HepG2 (cell line): ENCODE measurements at places on chromosomes 1 and 21.
A peak's percentile ranks its signal among the peaks of the same experiment; 100 is the strongest.

DNA sequence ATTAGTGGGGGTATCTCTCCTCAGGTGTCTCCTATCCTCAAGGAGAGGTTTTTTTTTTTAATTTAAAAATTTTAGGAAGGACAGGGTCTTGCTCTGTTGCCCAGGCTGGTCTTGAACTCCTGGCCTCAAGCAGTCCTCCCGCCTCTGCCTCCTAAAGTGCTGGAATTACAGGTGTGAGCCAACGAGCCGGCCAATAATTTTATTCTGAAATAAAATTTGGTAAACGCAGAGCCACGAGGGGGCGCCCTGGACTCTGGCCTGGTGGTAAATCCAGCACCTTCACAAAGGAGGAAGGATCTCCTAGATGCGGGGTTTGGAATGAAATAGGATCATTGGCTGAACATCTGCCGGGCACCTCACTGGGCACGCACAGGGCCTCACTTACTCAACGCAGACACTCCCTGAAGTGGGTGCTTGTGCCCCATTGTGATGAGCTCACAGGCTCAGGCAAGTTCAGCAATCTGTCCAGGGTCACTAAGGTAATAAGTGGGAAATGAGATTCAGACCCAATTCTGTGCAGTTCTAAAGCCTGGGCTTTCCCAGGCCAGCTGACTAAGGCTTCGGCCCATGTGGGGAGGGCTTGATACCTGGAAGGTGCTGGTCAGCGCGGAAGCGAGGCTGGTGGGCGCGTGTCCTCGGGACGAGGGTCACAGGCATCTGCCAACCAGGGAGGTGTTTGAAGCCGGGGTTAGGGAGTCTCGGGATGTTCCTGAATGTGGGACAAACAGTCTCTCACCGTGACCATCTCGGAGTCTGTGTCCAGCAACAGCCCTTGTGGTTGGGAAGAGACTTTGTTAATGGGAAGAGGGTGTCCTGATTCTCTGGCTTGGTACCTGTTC lies 32.7 kb upstream of the ETV3 start:
- DNase-seq, result peak; percentile 12

- DNase-seq, result no peak
These were observed 62.8 kb downstream of the NRIP1 start for GRCh38 chr21:15001857-15002606.

- DNase-seq, result no peak
These were observed 236.6 kb downstream of the DSCAM start for GRCh38 chr21:40610345-40610744.

- DNase-seq, result no peak
These were observed 31.6 kb upstream of the PAX7 start for GRCh38 chr1:18599086-18599485.

DNA sequence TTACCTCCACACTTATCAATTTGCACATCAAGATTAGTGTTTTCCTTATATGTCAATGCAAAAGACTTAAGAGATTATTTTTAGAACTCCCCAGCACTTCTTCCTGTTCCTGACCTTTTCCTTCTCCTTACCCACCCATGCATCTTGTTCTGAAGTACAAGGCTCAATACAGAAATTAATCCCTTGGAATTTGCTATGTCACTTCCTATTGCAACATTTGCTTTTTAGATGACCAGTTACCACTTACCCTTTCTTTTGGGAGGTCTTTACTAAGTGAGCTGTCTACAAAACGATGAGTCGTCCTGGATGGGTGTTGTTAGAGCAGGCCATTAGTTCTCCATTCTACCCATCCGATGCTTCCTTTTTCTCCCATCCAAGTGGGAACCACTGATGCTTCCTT lies 221.2 kb downstream of the FMN2 start:
- no peak for DNase-seq

DNA sequence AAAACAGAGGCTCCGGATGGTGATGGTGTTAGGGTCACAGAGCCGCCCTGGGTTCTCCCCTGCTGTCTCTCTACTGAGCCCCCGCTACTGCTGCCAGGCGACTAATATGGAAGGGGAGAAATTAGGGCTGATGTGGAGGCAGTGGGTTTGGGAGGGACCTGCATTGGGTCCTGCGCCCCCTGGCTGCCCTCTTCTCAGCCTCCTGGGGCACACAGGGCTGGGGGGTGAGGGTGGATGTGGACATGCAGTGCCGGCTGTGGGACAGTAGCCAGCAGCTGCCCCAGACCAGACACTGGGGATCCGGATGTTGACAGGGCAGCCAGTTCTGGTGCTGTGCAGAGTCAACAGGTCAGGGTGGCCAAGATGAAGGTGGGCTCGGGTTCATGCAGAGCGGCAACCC lies 1.5 kb upstream of the CLCNKB start:
- no peak for DNase-seq

- peak; percentile 22 for DNase-seq
These were observed 31.3 kb downstream of the NSL1 start for GRCh38 chr1:212760126-212760823.

DNA sequence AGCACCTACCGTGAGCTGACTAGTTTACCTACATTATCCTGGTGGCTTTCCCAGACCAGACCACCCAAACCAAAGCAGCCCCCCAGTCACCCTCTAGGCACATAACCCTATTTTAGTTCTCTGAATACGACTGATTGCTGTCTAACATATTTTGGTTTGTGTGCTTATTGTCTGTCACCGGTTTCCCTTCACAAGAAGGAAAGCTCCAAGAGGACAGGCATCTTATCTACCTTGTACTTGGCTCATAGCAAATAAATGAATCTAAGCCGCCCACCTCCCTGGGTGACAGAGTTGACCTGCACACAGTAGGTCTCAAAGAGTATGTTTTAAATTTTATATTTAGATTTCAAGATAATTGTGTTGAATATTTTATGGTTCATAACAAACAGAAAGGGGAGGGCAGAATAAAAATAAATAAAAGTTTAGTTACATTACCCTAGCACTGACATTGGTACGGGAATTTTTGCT lies 904 bp upstream of the PRDX6 start:
- DNase-seq, result no peak

GRCh38 chr1:182965096-182965495 lies 12.1 kb upstream of the SHCBP1L start:
- DNase-seq, result no peak

DNA sequence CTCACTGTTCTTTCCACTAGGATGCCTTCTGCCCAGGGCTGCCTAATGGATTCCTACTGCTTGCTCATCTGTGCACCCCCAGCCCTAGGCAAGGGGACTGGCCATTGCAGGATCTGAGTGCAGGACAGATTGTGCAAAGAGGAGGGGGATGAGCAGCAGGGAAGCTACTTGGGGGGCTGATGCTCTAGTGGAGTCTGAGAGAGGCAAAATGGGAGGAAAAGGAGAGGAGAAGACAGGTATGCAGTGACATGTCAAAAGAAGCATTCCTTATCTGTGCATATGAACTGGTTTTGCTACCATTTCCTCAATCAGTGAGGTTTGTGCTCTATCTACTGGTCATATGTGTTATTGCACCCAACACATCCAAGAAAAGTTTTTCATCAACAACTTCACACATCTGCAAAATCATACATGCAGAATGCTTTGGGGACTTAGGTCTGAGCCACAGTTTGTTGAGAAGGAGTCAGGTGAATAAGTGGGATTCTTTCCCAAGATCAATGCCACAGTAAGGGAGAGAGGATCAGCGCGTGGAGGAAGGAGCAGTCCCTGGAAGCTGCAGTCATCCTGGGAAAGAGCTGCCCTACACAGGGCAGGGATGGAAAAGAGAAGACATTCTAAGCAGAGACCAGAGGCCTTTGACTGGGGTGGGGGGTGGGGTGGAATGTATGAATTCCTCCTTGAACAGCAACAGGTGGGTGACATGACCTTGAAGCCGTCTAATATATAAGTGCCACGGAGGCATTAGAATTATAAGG lies 14.4 kb downstream of the SLC5A9 start:
- peak; percentile 28 for DNase-seq

- no peak for DNase-seq
These were observed 836 bp upstream of the GBP4 start for GRCh38 chr1:89199525-89200031.

GRCh38 chr1:186813420-186813819 lies 15.3 kb upstream of the PLA2G4A start:
- no peak for DNase-seq

DNA sequence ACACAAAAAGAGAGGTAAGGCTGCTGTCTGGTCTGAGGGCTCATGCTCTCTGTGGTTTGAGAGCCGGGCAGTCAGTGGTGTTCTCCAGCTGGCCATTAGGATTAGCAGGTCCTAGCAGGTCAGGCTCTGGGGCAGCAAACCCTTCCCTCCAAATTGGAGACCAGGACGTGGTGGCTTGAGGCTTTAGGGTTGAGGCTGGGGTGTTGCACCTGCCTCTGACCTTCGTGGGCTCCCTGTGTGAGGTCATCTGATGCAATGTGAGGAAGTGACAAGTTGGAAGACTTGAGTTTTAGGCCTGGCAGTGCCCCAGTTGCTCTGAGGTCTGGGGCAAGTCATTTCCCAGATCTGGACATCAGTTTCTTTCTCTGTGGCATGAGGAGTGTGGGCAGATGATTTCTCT lies 24.4 kb downstream of the SZRD1 start:
- DNase-seq, result no peak

DNA sequence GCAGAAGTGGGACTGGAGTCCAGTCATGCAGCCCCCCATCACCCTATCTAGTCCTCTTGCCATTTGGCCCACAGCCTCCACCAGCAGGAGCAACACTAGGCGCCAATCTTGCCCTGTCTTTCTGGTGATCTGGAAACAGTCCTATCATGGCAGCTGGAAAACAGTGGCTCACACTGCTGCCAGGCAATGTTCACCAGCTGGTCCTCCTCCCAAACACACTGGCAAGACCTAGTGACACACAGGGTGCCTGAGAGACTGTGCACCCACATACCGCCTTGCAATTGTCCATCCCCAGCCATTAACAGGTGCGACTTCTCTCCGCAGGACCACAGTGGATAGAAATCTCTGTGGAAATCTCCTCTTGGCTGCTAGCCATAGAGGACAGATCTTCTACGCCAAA lies 105.5 kb downstream of the HIVEP3 start:
- DNase-seq, result no peak

- DNase-seq, result no peak
These were observed 9.8 kb upstream of the PPP1R15B start for GRCh38 chr1:204421441-204421840.

DNA sequence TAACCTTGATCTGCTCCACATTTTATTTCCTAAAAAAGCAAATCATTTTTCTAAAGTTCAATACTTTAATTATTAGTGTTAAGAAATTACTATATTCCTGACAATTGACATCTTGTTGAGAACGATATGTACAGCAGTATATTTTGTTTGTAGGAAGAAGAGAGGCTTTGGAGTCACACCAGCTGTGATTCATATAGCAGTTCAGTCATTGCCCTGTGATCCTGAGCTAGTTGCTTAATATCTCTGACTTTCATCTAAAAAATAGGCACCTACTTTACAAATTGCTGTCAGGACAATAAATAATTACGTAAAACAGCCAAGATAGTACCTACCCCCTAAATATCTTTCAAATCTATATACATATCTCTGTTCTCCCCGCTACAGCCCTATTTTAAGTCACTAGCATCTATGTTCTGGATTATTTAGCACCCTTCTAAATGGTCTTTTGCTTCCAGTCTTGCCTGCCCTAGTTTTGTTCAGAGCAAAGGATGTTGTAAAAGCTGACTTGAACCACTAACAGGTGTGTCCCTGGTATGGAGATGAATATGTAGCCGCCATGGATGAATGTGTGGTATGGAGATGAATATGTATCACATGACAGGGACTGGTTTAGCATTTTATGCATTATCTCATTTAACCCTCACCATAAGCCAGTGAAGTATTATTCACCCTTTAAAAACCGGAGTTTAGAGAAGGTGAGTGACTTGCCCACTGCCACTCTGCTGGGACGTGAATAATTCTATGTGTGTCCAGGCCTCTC lies 42.2 kb downstream of the RNF220 start:
- DNase-seq, result no peak

DNA sequence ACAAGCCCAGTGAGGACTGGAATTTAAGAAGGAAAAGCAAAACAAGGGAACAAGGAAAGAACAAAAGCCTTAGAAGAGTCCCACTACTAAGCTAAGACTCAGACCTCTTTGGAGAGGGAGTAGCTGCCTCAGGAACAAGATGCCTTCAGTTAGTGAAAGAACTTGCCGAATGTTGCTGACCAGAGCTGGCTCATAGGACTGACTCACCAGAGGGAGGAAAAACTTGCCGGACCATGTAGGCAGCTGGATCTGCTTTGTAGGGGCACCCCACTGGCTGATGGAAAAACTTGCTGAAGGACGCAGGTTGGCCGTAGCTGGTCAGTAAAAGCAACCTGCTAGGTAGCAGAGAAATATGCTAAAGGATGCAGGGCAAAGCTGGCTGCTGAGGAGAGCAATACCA lies 15.3 kb upstream of the ZSWIM5 start:
- DNase-seq, result no peak

- no peak for DNase-seq
These were observed 87.9 kb upstream of the PTBP2 start for GRCh38 chr1:96633695-96634094.

- DNase-seq, result no peak
These were observed 4.3 kb downstream of the CAMK1G start for GRCh38 chr1:209587789-209588188.

DNA sequence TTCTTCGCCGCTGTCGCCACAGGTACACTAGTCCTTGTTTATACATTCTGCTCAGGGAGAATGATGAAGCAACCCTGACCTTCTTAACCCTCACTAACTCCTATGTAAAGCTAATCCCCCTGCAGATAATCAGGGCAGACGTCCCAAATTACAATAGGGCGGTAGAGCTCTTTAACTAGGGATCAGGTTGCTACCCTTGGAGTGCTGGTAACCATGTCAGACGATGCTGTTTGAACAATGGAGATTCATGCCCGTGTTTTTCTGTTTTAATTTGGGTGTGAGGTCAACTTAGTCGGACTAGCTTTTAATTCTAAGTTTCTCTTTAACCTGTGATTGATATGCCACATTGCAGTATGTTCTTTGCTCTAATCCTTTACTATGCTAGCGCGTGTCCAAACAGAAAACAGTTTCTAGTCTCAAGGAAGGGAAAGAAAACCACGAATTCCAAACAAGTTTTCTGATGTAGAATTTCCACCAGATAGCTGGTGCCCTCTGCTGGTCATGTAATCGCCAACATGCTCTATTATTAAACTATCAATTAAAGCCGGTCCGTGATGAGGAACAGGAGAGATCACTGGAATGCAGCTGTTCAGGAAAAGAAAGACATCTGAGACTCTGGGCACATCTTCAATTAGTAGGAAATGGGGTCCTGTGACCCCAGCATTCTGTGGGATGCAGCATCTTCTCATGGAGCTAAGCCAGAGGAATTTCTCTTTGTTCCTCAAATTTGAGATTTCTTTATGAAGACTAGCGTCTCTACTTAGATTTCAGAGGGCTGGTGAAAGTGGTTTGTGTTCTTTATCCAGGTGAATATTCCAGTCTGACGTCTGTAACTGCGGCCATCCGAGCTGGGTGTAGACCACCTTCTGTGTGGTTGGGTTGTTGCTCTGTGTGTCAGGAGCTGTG lies 18.3 kb upstream of the VAMP3 start:
- DNase-seq, result peak; percentile 69

GRCh38 chr1:108504447-108504846 lies 54.3 kb downstream of the NBPF6 start:
- no peak for DNase-seq

GRCh38 chr1:3596663-3597598 lies 14.4 kb downstream of the MEGF6 start:
- DNase-seq, result no peak
